ENCODE measurements at places on chromosomes 1 and 21.

GRCh38 chr1:24258735-24259424 lies 60.3 kb upstream of the GRHL3 start:
- no peak for DNase-seq

DNA sequence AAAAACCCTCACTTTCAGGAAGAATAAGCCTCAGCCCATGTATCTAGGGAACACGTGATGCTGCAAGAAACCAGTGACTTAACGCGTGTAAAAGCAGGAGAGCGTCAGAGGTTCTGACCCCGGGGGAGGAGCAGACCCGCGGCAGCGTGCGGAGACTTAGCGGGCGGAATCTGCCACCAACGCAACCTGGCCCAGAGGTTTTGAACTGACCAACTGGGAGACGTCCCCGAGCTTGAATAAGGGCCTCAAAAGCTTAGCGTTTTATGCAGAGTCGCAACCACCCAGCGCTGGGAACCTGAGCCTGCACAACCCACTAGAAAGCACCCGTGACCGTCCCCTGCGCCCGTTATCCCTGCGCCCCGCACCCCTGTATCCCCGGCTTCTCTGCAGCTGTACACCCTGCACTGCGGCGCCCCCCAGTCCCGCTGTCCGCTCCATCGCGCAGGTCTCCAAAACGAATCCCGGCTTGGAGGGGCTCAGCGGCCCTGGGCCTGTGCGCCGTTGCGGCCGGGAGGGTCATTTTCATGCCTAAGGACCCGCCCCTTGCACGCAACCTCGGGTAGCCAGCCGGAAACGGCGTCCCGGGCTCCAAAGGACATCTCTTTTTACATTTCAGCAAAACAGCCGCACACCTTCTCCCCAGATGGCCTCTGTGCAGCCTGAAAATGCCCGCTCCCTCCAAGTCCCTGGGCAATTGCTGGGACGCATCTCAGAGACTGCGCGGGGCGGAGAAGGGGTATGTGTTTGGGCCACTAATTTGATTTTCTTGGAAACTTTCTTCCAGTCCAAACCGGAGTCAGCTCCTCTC lies 29.4 kb upstream of the TRIM17 start:
- no peak for DNase-seq

GRCh38 chr1:165408518-165408917 lies 36.4 kb downstream of the RXRG start:
- DNase-seq, result no peak

- DNase-seq, result no peak
Observed at GRCh38 chr1:30537279-30537678, 186.1 kb downstream of the MATN1 start.

GRCh38 chr21:36423771-36424433 lies 38.7 kb downstream of the CHAF1B start:
- no peak for DNase-seq

GRCh38 chr1:193404236-193404635 lies 217.8 kb upstream of the B3GALT2 start:
- no peak for DNase-seq

- no peak for DNase-seq
Observed at GRCh38 chr1:151002051-151002450, 4.7 kb downstream of the MINDY1 start.
